Mammary epithelial cell (primary cell): ENCODE measurements at places on chromosomes 12 and 14. TPM values are rescaled to one million over a fixed set of nuclear protein-coding genes. Genes with fewer than 3 reads are reported as not detected.
A peak's percentile ranks its signal among the peaks of the same experiment; 100 is the strongest.

SVOP gene
- not detected for polyA plus RNA-seq

TXNDC16 gene
- 2.0 TPM for polyA plus RNA-seq

GRCh38 chr14:76260749-76261148, 109.0 kb downstream of the GPATCH2L start:
- no peak for DNase-seq

DNA sequence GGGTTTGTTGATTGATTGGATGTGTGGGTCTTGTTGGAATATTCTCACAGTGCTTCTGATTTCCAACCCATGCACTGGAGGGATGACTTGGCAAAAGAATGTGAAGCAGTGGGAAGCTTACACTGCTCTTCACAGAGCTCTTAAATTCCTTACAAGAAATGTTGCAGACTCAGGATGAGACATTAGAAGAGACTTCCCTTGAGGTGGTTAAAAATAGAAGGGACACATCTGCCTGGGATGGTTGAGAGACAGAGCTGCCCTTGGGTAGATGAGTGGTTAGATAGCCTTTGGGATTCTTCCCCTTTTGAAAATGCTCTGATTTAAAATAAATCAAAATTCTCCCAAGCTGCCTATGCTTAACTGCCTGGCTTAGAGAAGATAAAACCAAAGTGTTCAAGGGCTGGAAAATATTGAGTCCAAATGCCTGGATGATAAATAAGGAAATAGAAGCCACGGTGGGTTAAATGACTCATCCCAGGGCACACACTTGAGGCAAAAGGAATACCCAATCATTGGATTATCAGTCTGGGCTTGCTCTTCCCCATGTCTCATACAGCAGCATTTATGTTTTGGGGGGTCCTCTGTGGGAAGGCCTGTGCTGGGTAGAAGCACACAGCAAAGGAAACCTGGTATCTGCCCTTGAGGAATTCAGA, 264.3 kb downstream of the AKAP6 start:
- DNase-seq: peak; percentile 42

GRCh38 chr12:25052914-25053211, 104.0 kb upstream of the BCAT1 start:
- DNase-seq: no peak

DNA sequence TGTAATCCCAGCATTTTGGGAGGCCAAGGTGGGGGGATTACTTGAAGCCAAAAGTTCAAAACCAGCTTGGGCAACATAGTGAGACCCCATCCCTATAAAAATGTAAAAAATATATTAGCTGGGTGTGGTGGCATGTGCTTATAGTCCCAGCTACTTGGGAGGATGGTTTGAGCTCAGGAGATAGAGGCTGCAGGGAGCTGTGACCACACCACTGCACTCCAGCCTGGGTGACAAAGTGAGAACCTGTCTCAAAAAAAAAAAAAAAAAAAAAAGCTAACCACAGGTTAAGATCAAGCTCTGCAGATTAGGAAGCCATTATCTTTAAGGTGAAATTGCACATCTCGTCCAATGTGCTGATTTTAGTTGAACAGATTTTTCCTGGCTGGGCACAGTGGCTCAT, 23.7 kb upstream of the CERS5 start:
- DNase-seq: no peak

GRCh38 chr12:95460896-95461295, 13.1 kb upstream of the METAP2 start:
- no peak for DNase-seq

DNA sequence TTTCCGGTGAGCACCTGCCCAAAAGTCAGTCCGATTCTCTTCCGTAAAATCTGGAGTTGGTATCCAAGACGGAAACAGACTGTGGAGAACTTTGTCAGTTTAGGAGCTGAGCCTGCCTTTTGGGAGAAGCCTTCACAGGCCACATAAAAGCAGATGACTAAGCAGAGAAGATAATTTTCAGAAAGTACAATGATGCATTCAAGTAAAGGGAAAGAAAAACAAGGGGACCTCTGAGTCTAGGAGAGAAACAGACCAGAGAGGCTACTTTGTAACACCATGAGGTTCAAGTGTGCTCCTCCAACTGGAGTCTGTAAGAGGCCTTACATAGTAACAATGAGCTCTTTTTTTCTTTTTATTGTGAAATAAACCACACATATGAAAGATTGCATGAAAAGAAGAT, 21.1 kb downstream of the TMED8 start:
- peak; percentile 35 for DNase-seq
